ENCODE measurements at places on chromosomes 2 and 18. TPM values are rescaled to one million over a fixed set of nuclear protein-coding genes. Genes with fewer than 3 reads are reported as not detected.

DNA sequence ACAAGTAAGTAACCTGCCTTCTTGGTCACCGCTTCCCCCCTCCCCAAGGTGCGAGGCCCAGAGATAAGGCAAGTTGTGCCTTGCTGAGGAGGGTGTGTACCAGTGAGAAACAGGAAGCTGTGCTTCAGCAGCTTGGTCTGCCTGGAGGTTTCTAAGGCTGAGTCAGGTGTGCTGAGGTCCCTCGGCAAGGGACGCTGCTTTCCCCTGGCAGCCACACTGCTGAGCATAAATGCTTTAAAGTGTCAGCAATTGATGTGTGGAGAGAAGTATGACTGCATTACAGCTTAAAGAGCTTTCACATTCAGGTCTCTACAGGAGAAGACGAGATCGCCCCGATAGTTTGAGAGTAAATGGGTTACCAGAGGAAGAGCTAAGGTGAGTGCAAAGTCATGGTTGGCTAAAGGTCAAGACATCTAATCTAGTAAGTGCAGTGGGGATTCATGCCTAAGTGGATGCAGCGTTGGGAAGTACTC lies 86.9 kb downstream of the LIMS1 start:
- DNase-seq, result no peak
- no peak overlapping the region for H3K27ac ChIP-seq
- H3K4me1 ChIP-seq, result peaks cover 11% of the 10 kb centered on the region

GRCh38 chr18:55517055-55517454 lies 70.9 kb downstream of the TCF4 start:
- H3K27ac ChIP-seq, result no peak overlapping the region
- no peaks in the 10 kb centered on the region for H3K27me3 ChIP-seq
- no peaks in the 10 kb centered on the region for H3K36me3 ChIP-seq

- no peaks in the 10 kb centered on the region for H3K36me3 ChIP-seq
- no peaks in the 10 kb centered on the region for H3K27me3 ChIP-seq
- no peak overlapping the region for H3K4me3 ChIP-seq
- no peak overlapping the region for H3K27ac ChIP-seq
- no peak for DNase-seq
- H3K4me1 ChIP-seq, result peaks cover 3% of the 10 kb centered on the region
Measured at GRCh38 chr18:68733707-68734106, 18.8 kb upstream of the TMX3 start.

DNA sequence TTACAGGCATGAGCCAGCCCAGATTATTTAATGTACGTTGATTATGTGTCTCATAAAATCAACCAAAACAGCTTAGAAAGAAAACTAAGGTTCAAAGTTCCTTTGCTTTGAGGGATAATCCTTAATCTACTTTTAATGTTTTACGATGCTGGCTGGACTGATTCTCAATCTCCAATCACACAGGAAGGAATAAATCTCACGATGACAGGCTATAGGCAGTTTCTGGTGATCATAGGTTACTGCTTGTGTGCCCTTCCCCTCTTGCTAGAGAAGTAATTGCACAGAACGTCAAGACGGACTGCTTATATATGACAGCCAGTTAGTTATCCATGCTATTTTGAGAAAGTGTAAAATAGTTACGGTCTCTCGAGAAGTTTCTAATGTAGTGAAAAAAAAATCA lies 43.1 kb downstream of the C2orf74 start:
- H3K27ac ChIP-seq, result no peak overlapping the region
- no peaks in the 10 kb centered on the region for H3K4me1 ChIP-seq
- H3K4me3 ChIP-seq, result no peak overlapping the region
- no peaks in the 10 kb centered on the region for H3K27me3 ChIP-seq

GRCh38 chr2:199833525-199833924 lies 17.5 kb downstream of the FTCDNL1 start:
- no peaks in the 10 kb centered on the region for H3K27me3 ChIP-seq
- no peaks in the 10 kb centered on the region for H3K36me3 ChIP-seq
- no peak overlapping the region for H3K27ac ChIP-seq
- H3K4me1 ChIP-seq, result no peaks in the 10 kb centered on the region
- no peak overlapping the region for H3K4me3 ChIP-seq

GRCh38 chr2:216710551-216711301 lies 15.4 kb upstream of the IGFBP5 start:
- no peaks in the 10 kb centered on the region for H3K36me3 ChIP-seq
- no peaks in the 10 kb centered on the region for H3K27me3 ChIP-seq
- no peak overlapping the region for H3K4me3 ChIP-seq
- DNase-seq, result no peak
- no peak overlapping the region for H3K27ac ChIP-seq
- H3K4me1 ChIP-seq, result no peaks in the 10 kb centered on the region

DNA sequence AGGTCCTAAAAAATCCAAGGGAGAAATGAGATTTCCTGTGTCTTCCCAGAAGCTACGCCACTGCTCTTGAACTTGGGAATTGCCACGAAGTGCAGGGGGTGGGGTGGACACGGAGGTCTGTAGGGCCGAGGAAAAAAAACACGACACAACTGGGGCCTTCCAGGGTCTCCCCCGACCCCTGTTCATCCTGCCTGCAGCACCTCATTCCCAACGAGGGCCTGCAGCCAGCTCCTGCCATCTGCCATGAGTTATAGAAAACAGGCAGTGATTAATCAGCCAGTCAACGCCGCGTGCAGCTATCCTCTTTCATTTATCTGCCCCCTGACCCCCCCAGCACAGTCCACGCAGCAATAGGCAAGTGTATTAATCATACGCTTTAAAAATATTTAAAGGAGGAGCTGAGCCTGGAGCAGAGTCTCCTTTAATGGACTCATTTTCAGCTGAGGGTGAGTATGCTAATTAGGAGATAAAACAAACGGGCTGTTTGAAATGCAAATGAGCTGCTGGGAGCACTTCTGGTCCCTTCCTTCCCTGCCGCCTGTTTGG lies 209.9 kb downstream of the TFCP2L1 start:
- no peak for DNase-seq
- H3K4me3 ChIP-seq, result no peak overlapping the region
- no peaks in the 10 kb centered on the region for H3K4me1 ChIP-seq
- H3K27ac ChIP-seq, result no peak overlapping the region

DNA sequence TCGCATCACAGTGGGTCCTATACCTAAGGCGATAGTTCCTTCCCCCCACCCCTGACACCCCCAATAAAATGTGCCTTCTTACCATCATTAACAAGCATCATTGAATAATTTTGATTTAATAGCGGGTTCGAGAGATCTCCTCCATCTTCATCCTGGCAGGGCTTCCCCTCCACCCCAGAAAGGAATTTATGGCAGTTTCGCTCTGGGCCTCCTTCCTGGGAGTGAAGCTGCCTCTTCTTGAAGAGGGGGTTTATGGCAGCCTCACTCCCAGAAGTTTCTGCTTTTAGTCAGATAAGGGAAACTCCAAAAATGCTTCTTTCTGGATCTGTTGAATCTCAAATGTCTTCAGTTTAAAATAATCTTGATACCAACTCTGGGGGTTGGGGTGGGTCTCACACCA lies 45.7 kb downstream of the RRM2 start:
- DNase-seq, result no peak
- H3K27me3 ChIP-seq, result no peaks in the 10 kb centered on the region
- H3K27ac ChIP-seq, result no peak overlapping the region
- no peak overlapping the region for H3K4me3 ChIP-seq
- no peaks in the 10 kb centered on the region for H3K4me1 ChIP-seq

DNA sequence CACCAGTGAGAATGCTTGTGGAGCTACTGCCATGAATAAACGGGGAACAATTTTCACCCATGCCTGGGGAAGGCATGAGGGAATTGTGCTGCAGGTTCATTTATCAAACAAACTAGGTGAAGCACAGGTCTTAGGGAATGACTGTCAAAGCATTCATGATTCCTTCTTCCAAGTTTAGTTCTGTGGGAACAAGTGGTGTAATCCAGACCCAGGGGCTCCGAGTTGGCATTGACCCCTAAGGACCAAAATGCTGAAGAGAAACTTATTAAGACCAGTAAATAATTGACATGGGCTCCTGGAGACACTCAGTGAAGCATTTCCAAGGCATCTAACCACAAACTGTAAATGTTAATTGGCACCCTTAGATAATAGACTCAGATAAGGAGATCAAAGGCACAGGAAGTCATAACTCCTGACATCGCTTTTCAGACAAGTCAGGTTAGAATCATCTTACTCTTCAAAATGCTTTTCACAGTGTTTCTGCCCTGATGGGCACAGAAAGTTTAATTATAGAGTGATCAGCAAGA lies 96.9 kb downstream of the SPP2 start:
- H3K36me3 ChIP-seq, result no peaks in the 10 kb centered on the region
- H3K4me3 ChIP-seq, result no peak overlapping the region
- peaks cover 6% of the 10 kb centered on the region for H3K4me1 ChIP-seq

GAL3ST2 gene
- not detected for total RNA-seq

STARD6 gene
- not detected for total RNA-seq

CKAP2L gene
- 0.36 TPM for total RNA-seq

IL1R2 gene
- total RNA-seq, result not detected

GATA6 gene
- 65.4 TPM for total RNA-seq

SLC11A1 gene
- 2.2 TPM for total RNA-seq

ANKAR gene
- total RNA-seq, result 10.1 TPM

Data from heart left ventricle (tissue), 16 donors.